CD4-positive, alpha-beta T cell treated with Interleukin-21 for 1 hour (primary cell): ENCODE measurements at places on chromosomes 7 and 10.
A peak's percentile ranks its signal among the peaks of the same experiment; 100 is the strongest.

DNA sequence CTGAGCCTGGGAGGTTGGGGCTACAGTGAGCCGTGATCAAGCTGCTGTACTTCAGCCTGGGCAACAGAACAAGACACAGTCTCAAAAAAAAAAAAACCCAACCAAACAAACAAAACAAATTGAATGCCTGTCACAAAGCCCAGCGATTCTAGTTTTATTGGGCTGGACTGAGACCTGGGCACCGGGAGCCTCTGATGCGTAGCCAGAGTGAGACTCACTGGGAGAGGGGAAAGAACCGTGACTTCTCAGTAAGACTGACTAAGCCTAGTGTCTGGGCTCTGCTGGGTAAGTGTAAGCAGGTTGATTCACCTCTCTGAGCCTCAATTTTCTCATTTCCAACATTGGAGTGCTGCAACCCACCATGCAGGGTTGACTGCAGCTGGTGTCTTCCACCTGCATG is 10.1 kb upstream of the LEP start:
- DNase-seq, result no peak

- DNase-seq, result no peak
Observed at GRCh38 chr10:103761075-103761920, 94.1 kb downstream of the SH3PXD2A start.

GRCh38 chr7:11077816-11078215 is 104.1 kb downstream of the PHF14 start:
- DNase-seq, result no peak

GRCh38 chr7:106059556-106059955 is 52.6 kb downstream of the SYPL1 start:
- no peak for DNase-seq

DNA sequence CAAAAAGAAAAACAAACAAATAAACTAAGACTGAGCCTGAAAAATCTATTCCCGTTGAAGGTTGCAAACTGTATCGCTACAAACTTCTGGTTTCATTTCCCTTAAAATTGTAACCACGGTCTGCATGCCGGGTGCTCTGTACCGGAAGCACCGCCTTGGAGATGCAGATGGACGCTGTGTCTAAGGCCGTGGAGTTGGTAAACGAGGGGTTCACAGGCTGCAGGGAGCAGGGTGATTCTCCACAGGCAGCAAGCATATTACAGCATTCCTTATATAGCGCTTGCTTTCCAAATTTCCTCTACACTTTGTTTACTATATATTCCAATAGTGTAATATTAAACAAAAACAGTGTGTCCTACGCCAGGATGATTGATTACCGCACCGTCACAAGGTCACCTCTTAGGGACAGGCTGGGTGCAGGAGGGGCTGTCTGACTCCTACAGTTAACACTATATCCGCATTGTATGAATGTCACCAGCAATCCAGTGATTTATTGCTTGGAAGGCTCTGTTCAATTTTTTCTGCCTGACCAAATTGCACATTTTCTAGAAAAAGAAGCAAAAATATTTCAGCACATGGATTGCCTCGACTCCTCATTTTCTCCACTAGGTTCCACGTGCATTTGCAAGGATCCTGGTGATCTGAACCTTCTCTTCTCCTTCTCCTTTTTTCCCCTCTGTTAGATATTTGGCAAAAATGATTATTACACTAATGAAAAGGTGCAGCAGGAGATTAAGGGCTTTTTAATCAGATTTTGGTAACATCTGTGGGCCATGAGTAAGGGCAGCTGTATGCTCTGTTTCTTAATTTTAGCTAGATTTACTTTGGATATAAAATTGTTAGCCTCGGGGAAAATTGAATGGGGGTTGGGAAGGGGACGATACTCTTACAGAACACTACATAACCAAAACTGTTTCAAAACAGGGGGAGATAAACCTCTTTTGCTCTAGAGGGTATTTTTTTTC is 325.8 kb upstream of the MGMT start:
- DNase-seq, result no peak

DNA sequence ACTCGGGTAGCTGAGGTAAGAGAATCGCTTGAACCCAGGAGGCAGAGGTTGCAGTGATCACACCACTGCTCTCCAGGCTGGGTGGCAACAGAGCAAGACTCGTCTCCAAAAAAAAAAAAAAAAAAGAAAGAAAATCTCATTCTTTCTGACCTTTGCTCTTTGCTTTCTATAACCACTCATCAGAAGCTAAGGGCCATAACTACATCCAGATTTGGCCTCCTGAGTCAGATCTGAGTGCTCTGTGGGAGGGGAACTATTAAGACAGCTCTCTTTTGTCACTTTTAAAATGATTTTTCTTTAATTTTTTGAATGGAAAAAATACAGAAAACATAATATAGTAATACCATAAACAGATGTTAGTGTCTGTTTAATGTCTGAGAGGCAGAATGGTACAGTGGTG is 210.1 kb downstream of the KIAA1217 start:
- DNase-seq, result no peak

GRCh38 chr7:51456-52068 is 140.8 kb upstream of the FAM20C start:
- no peak for DNase-seq

DNA sequence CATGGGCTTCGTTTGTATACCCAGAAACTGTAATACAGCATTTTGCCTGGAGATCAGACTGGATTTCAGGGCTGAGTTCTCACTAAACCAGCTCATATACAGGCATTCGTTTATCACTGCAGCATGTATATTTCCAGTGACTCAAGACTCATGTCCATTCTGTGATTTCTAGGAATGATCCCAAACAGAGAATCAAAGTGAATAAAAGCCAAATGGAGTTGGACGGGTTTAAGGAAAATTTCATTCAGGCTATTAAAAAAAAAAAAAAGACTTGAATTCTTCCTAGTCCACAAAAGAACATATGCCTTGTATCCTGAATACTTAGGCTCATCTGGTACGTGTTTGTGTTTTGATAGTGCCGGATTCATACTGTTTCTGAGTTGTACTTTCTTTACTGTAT is 46.8 kb downstream of the TET1 start:
- DNase-seq, result no peak

DNA sequence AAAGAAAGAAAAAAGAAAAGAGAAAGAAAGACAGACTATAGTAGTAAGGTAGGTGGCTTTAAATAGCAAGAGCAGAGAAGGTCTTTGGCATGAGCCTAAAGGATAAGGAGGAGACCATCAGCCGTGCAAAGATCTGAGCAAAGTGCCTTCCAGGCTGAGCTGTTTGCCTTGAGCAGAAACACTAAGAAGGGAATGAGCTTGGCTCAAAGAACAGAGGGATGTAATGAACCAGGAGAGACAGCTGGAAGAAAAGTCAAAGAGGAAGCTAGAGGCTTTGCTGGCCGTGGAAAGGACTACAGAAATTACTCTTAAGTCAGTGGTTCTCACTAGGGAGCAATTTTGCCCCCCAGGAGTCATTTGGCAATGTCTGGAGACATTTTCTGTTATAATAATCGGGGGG is 228.6 kb downstream of the FGFR2 start:
- no peak for DNase-seq

DNA sequence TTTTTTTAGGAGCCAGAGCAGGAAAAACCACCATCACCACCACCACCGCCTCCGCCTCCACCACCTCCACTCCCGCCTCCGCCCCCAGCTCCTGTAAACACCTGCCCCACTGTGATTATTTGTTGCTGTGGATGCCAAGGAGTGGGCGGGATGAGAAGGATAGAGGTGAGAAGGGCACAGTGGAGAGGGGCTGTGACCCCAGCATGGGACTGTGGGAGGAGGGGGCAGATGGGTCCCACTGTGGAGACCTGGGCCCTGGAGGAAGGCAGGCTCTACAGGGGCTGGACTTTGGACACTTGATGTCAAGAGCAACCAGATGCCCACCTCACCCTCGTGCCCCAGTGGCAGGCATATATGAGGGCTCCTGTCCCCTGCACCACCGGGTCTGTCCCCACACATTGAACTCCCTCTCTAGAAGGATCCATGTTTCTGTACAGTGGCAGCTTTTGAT is 24.7 kb downstream of the ANTXRL start:
- DNase-seq, result no peak

DNA sequence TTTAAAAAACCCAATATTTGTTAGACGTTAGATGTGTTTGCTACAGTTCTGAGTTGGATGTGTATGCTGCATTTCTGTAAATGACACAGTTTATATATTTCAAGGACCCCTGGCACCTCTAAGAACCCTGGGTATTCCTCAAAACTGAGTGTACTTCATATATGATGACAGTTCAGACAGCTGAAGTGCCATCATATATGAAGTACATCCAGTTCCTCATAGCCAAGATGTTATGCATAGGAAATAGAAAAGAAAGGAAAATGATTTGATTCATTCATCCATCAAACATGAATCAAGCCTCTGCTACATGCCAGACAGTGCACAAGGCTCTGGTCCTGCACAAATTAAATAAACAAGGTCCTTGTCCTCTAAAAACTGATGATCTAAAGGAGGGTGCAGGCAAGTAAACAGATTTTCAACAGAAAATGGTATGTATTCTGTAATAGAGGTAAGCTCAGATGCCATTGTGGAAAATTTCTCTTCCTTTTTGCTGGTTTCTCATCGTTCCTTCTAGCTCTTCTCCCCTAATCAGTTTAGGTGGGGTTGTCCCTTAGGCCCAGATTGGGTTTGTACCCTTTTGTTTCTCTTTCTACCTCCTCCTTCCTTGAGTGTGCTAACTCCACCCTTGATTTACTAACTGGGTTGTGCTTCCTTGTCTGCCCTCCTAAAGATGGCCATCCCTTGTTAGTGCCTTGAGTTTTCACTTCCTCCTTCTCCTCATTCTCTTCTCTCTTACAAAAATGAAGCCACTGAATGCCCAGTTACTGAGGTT is 25.3 kb upstream of the SMIM30 start:
- DNase-seq, result no peak

DNA sequence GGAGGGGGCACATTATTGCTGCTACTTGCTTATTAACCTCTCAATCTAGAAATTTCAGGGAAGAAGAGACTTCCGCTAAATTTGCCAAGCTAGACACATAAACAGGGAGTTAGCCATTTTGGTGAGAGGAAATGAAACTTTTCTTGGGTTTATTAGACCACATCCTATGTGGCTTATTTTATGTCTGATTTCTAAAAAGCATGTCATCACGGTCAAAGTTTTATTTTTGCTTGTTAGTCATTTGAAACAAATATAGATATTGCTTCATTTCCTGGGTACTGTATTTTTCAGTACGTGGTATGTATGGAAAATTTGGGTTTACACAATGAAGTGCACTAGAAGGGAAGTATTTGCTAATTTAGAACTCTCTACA is 144.1 kb downstream of the TCF7L2 start:
- DNase-seq, result peak; percentile 47

- no peak for DNase-seq
Observed at GRCh38 chr7:155222573-155222972, 75.1 kb upstream of the INSIG1 start.

DNA sequence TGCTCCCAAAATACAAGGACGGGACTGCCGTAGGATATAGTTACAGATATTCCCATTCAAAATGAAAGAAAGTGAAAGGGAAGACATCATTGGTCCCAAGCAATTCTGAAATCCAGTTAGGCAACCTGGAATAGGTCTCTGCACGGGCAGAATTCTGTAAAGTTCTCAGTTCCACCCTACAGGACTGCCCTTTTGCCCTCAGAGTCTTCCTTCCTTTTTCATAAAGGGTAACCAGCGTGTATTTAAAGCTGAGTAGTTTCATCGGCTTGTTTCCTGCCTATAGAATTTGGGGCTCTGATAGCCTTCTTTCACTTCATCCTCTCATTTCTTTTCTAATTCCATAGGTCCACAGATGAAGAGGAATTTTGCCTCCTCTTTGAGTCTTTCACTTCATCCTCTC is 20.0 kb downstream of the COPG2 start:
- no peak for DNase-seq

DNA sequence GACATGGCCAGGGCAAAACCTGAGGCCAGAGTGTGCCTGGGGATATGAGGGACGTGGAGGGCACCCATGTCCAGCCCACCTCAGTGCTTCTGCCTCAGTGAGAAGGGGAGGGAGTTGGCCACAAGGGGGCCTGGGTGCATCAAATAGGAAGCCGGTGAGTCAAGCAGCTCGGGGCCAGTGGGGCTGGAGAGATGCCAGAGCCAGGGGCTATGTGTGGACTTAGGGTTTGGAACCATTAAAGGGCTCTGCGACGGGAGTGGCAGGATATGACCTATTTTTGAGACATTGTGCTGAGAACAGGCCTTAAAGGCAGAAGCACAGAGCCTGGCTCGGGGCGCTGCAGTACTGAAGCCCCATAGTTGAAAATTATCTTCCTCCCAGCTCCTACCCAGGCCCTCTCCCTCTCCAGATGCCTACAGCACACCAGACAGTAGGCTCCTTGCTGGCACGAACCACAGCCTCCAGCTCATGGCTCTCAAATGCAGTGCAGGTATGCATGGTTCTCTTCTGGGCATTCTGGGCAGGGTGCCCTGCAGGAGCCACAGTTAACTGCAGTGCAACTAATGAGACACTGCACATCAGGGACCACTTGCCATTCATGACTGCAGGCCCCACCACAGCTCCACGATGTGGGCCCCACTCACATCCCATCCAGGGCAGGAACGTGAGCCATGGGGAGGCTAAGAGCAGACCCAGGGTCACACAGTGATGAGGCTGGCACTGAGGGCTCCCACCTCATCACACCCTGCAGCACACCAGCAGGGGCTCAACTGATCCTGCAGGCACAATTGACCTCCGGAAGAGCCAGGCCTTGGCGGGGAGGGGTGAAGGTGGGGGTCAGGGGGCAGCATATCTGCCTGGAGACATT is 7.2 kb upstream of the PGAM2 start:
- peak; percentile 34 for DNase-seq

DNA sequence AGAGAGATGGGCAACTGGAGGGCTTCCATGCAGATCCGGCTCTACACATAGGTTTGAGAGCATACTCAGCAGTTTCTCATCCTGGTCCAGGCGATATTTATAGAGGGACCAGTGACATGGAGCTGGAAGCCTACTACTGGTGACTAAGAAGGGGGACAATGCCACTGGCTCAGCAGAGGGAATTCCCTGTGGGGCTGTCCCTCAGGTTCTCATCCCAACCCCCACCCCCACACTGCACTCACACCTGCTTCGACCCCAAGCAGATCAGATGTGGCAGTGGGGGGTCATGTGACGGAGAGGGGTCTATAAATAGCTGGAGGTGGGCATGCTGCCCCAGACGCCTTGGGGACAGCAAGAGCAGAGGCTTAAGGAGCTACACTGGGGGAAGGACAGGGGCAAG is at the start of gene CLCN1:
CLCN1 (plus strand) TSS at position 336 of the 400 bp plus-strand sequence. CDS start 102 bp downstream, outside the sequence.
- DNase-seq, result no peak

DNA sequence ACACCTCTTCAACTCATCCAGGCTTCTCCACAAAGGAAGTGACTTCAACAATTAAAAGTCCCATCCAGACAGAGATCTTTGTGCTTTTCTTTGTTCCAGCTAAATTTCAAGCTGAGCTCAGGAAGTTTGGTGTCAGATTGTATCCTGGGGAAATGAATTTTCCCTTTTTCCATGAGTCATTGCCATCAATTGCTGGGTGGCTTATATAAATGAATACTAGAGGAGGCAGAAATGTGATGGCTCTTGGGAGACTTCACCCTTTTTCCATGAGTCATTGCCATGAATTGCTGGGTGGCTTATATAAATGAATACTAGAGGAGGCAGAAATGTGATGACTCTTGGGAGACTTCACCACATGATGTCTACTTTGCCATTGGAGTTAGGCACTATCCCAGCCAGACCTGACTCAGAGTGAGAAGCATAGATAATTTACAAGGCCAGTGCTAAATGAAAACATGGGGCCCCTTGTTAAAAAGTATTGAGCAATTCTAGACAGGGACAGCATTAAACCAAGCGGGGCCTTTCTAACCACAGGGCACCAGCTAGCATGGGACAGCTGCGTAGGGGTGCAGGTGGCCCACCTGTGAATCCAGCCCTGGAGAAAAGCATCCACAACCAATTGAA is 339.2 kb upstream of the PODXL start:
- no peak for DNase-seq

- no peak for DNase-seq
Observed at GRCh38 chr7:25804154-25804553, 347.8 kb upstream of the NFE2L3 start.

GRCh38 chr7:22425361-22425760 is 68.4 kb upstream of the RAPGEF5 start:
- no peak for DNase-seq
